ENCODE measurements at places on chromosomes 5 and 9.

DNA sequence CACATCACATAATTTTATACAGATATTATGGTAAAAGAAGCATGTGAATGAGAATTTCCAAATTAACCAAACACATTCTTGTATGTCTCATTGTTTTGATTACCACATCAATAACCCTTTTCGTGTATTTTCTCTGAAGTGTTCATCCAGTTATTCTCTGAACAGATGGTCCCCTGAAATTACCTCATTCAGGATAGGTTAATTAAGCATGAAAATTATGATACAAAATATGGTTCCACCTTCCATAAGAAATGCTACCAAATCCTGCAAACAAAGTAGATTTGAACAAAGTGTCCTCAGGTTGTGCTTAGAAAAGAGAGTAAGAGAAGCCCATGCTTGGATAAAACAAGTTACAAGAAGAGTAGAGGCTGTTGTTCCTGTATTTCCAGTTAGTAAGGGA is 83.1 kb upstream of the LMNB1 start:
- DNase-seq, result no peak

DNA sequence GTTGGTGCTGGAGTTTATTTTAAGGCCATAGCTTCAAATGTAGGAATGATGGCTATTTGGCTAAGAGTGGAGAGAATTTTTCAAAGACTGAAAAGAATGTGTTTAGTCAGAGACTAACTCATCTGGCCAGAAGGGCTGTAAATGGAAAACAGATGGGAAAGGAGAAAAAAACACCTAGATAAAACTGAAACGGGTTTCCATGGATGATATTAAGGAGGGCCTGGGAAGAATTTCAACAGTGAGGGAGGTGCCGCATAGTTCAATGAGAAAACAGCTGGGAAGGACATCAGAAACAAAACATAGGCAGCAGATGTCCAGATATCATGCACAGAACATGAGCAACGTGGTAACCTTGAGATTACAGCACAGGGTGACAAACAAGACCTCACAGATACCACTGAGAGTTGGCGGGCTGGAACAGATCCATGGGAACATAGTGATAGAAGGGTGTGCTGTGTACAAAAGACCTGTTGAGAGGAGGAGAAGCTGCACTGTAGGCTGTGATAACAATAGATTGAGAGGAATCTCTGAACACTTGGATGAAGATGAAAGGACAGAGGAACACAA is 31.2 kb upstream of the RAD23B start:
- peak; percentile 44 for DNase-seq

GRCh38 chr5:121945261-121945660 is 16.5 kb upstream of the SRFBP1 start:
- no peak for DNase-seq

- no peak for DNase-seq
Measured at GRCh38 chr5:2187687-2188086, 305.0 kb upstream of the IRX4 start.

DNA sequence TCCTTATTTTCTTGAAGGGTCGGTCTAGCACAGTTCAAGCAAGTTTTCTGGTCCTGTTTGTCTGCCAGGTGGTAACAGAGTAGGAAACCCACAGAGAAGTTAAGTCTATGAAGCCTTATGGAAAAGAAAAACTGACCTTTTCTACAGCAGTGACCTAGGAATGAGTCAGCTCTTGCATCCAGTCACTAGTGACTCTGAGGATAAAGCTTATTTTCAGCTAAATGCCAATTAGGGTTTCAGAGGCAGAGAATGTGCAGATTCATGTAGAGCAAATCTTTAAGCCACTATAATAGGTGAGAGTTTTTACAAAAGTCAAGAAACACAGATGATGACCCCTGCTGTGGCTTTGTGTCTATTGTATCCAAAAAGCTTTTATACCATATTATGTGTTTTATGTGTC is 100.7 kb downstream of the CWC27 start:
- no peak for DNase-seq

DNA sequence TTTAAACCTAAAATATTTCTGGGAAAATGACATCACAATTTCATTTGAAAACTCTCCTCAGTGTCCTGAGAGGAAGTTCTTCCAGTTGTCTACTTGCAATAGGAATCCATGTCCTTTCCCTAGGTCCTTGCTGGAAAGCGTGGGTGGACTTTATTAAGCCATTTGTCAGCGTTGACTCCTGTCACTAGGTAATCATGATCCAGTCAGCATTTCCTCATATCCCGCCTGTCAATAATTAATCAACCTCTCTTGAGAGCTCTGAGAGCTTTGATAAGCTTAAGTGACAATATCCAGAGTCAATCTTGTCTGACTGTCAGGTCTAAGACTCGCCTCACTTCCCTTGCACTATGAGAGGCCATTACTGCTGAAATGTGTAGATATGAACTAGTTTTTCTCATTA is 107.2 kb upstream of the SLIT3 start:
- DNase-seq, result no peak

DNA sequence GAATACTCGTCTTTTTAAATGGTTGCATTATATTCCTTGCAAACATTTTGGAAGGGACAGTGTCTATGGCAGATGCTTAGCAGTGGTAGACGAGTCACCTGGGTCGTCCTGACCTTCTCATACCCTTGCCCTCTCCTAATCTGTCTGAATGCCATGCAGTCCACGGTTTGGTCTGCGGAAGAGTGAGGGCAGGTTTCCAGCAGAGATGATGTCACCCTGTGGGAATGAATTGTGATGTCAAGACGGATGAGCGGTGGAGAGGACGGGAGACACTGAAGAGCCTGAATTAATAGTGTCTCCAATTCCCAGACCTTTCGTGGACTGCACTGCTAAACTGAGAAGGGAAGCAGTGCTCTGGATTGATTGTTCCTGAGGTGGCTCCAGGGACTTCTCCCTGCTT is 329.0 kb upstream of the PANK3 start:
- DNase-seq, result no peak

DNA sequence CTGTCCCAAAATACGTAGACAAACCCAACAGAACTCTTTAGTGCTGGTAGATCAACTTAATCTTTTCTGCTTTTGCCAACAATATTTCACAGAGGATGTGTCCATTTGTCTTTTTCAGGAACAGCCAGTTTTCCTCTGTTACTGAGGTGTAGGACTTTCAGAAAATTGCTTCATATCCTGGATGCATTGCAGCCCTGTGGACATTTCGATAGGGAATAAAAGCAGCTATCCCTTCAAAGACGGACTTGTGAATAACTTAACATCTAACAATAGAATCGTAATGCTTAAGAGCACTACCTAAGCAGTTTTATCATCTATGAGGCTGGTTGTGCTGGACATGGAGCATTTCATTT is 59.7 kb downstream of the PCSK1 start:
- DNase-seq, result no peak

DNA sequence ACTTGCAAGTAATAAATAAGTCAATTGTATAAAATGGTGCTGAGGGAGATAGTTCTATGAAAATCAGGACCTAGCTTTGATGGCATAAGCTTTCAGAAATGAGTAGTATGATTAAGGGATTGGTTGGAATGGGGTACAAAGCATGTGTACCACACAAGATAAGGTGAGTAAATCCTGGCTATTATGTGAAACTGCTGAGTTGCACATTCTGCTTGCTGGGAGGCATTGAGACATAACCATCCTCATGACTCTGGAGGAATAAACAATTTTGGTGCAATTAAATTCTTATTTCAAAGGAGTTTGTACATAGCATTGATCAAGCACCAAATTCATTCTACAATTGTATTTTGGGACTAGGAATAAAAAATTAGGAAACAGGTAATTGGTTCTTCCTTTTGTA is 755.2 kb upstream of the ACO1 start:
- no peak for DNase-seq

GRCh38 chr5:83864652-83865051 is 144.0 kb upstream of the HAPLN1 start:
- DNase-seq, result no peak

- no peak for DNase-seq
Measured at GRCh38 chr9:86665416-86665815, 281.9 kb downstream of the GAS1 start.

- DNase-seq, result no peak
Measured at GRCh38 chr9:126341902-126342301, 15.3 kb downstream of the MVB12B start.

All from left hindlimb (tissue), 1 donor.